ENCODE measurements at places on chromosomes 13 and 19.

DNA sequence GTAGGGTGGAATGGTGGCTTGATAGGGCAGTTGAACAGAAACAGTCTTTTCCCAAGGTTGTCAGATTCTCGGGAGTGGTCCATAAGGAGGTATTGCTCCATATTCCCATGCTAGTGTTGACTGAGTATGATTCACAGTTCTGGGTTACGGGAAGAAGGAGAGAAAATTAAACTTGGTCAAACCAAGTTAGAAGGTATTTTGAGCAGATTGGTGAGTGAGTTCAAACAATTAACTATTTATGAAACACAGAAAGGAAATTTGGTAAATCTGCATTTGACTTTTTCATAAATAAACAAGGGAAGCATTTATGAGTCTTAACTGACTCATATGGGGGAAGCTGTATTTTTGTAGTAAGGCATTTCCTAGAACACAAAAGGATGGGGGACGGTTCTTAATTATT is 2419.4 kb downstream of the PCDH9 start:
- no peak for DNase-seq

DNA sequence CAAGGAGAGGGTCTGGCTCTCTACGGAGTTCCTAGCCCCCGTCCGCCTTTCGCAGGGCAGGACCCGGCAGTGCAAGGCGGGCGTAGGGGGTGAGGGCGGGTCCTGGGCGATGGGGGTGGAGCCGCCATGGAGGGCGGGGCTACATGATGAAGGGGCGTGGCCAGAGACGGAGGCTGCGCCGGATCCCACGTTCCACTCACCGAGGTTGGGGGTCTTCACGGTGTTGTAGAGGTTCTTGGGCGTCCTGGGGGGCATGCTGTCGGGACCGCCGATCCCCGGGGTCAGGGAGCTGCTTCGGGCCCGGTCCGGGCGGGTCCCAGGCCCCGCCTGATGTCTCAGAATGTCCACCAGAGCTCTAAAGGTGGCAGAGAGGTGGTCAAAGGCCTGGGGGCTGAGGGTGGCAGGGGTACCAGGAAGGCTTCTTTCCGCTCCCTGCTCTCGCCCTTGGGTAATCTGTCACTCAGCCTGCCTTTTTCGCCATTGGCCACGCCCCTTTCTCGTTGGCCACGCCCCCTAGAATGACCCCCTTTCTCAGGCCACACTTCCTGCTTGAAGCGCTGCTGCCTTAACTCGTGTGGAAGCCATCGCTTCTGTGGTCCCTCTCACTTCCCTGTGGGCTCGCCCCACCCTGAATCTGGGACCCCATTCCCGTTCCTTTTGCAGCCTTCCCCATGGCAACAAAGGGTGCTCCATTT is 2.5 kb downstream of the SHISA7 start:
- DNase-seq, result peak; percentile 42

- no peak for DNase-seq
Measured at GRCh38 chr13:98921786-98922185, 56.1 kb downstream of the DOCK9 start.

GRCh38 chr19:35977446-35978222 is 17.4 kb upstream of the SDHAF1 start:
- DNase-seq, result peak; percentile 69

DNA sequence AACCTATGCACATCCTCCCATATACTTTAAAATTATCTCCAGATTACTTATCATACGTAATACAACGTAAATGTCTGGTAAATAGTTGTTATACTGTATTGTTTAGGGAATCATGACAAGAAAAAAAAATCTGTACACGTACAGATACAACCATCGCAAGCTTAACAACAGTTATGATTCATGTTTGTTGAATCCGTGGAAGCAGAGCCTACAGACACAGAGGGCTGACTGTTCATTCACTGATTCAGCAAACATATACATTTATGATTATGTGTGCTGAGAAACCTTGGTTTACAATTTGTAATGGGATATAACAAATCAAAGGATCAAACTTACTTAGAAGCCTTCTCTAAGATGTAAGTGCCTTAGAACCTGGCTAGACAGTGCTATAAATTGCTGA is 1.5 kb downstream of the ZNF260 start:
- DNase-seq, result no peak

- DNase-seq, result peak; percentile 99
Measured at GRCh38 chr19:55385724-55386492, at the start of gene RPL28. RPL28 (plus strand) TSS chr19:55385932; CDS start chr19:55386358, 426 bp downstream.
